Epithelial cell of prostate (primary cell): ENCODE measurements at places on chromosomes 1 and 21.

- no peak for DNase-seq
These were observed 33.1 kb downstream of the FOXO6 start for GRCh38 chr1:41394369-41394744.

DNA sequence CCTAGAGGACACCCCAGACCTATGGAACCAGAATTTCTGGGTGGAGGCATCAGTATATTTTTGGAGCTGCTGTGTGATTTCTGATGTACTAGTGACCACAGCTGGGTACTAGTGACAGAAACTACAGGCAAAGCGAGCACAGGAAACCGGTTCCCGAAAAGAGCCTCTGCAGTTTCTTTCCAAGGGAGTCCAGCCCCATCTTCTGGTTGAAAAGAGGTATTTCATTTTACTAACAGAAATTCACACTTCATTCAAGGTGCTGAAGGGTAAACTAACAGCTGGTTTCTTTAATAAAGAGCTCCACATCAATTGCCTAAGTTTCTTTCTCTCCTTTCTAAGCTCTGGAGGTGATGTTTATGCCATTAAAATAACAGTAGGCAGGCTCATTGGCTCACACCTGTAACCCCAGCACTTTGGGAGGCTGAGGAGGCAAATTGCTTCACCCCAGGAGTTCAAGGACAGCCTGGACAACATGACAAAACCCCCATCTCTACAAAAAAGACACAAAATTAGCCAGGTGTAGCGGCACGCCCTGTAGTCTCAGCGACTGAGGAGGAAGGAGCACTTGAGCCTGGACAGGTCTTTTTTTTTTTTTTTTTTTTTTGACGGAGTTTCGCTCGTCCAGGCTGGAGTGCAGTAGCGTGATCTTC is 22.0 kb downstream of the THAP3 start:
- DNase-seq: no peak

- DNase-seq: no peak
These were observed 813 bp upstream of the SFT2D2 start for GRCh38 chr1:168224991-168225390.

DNA sequence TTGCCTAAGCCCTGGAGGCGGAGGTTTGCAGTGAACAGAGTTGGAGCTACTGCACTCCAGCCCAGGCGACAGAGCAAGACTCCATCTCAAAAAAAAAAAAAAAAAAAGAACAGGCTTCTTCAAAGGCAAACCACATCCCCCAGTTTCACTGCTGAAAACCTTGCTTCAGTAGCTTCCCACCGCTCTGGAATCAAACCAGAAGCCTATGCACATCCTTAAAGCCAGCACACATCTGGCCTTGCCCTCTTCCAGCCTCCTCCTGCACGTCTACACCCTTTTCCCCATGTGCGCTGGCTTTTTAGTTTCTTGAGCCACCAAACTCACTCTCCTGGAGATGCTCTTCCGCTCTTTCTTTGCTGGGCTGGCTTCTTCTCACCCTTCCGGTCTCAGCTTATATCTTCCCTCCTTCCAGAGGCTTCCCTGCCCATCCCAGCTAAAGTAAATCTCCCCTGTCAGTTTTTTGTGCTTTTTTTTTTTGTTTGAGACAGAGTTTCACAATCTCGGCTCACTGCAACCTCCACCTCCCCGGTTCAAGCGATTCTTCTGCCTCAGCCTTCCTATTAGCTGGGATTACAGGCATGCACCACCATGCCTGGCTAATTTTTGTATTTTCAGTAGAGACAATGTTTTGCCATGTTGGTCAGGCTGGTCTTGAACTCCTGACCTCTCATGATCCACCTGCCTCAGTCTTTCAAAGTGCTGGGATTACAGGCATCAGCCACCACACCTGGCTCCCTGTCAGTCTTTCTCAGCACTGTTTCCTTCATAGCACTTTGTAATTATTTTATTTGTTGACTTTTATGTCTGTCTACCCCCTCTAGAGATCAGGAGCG is 42.0 kb upstream of the ID3 start:
- no peak for DNase-seq
